ENCODE measurements at places on chromosomes 3 and 15. TPM values are rescaled to one million over a fixed set of nuclear protein-coding genes. Genes with fewer than 3 reads are reported as not detected.
A peak's percentile ranks its signal among the peaks of the same experiment; 100 is the strongest.

Gene GRM7
- not detected for polyA plus RNA-seq

Gene SLCO2A1
- not detected for polyA plus RNA-seq

Gene UPK1B
- polyA plus RNA-seq, result not detected

Gene USP13
- polyA plus RNA-seq, result 11.7 TPM

Gene GOLGA6B
- not detected for polyA plus RNA-seq

Gene STAB1
- not detected for polyA plus RNA-seq

DNA sequence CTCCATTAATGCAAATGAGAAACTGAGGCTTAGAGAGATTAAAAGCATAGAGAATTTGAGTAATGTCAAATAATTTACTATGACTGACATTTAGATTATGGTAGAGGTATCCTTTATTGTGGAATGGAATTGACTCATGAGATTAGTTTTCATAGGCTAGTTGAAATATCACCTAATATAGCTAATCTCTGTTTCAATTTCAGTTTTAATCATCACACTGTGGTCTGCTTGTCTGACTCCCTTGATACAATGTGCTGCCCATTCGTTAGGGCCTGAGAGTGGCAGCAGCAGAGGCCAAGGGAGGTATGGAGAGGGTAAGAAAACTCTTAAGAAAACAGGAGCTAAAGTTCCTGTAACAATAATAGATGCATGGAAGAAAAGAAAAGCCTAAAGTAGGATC lies 13.2 kb upstream of the ZBTB20 start:
- peak; percentile 55 for DNase-seq

DNA sequence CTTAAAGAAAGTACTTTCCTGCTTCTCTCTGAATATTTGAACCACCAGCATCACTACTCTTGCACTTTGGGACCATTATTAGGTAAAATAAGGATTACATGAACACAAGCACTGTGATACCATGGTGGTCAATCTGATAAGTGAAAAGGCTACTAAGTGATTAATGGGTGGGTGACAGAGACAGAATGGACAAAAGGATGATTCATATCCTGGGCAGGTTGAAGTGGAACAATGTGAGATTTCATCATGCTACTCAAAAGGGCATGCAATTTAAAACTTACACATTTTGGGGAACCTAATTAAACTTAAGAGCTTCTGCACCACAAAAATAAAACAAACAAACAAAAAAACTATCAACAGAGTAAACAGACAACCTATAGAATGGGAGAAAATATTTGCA lies 172.0 kb upstream of the CD96 start:
- no peak for DNase-seq

DNA sequence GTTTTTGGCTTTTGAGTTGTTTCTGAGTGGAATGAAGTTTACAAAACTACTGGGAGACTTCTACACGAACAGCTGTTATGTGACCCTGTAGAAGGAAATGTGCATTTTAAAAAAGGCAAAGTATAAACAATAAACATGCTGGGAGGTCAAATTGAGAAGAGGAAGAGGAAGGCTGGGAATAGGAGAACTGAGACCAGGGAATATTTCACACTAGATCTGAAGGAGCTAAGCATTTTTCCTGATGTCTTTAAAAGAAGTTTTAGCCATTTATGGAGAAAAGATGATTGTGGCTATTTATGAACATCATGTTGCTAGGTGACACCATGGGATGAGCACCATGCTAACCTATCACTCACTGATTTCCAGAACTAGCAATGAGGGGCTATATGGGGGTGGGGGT lies 76.3 kb upstream of the FAM98B start:
- no peak for DNase-seq

- no peak for DNase-seq
Observed at GRCh38 chr3:152405915-152406802, 137.4 kb downstream of the MBNL1 start.

DNA sequence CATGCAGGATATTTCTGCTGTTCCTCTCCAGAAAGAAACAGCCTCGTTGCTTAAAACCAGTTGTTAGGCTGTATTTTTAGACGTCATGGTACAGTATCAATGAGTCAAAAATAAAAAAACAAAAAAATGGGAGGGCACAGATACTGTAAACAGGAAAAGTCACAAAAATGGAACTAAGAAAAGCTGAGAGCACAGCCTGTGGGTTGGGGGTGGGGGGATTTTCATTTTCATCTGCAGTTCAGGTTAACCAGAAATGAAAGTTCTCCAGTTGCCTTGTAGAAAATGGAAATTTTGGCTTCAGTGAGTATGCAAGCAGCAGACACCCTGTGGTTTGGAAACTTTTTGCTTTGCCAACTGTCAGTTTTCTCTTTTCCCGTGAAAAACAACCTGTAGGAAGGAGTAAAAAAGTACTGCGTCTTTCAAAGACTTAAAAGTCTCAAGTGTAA lies 59.0 kb downstream of the FRMD4B start:
- DNase-seq, result peak; percentile 86

DNA sequence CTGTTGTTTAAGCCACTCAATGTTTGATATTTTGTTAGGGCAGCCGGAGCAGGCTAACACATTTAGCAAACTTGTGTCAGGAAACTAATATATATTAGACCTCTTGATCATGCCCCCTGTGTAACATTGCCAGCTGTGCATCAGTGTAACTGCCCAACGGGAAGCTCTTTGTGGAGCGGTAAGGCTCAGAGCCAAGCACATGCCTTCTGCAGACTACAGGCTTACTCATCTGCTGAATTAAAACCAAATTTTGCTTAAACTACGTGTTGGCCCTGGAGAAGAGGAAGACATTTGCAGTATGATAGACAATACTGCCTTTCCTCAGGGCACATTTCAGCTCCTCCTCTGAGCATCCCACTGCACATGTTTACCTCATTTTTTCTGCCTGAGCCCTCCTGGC lies 50.5 kb upstream of the KCNMB2 start:
- DNase-seq, result no peak

GRCh38 chr3:46921871-46922271 lies 44.4 kb downstream of the PTH1R start:
- no peak for DNase-seq

DNA sequence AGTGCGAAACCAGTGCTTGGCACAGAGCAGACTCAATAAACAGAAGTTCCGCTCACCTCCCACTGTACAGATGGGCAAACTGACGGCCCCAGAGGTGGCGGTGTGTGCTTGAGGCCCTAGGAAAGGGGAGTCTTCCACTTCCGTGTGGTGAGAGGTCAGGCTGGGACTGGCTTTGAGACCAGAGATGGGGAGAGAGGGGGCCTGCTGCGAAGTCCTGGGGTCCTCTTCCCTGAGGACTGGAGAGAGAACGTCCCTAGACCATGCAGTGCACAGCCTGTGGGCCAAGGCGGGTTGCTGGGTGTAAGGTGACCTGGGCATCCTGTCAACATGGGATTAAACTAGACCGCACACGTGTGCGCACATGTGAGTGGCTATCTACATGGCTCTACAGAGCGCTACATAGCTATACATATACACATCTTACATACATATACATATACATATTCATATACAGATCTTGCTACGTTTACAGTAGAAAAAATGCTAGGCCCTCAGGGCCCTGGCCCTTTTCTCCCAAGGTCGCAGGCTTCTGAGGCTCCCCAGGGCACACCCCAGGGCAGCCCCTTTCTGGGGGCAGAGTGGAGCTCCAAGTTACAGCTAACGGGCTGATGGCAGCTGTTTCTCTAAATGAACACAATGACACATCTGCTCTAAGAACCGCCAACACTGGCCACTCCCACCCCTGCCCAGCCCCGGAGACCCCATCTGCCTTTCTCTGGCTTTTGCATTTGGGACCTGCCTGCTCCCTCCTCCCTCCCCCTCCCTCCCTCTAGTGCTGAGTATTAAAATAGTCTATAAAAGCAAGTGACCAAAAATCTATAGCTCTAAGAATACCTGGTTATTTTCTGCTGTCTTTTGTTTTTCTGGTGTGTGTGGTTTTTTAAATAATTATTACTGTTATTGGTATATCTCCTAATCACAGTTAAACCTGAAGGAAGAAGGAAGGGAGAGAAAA lies 47.0 kb downstream of the HCN4 start:
- no peak for DNase-seq

- DNase-seq, result no peak
Observed at GRCh38 chr3:133330065-133330464, 69.8 kb upstream of the BFSP2 start.

DNA sequence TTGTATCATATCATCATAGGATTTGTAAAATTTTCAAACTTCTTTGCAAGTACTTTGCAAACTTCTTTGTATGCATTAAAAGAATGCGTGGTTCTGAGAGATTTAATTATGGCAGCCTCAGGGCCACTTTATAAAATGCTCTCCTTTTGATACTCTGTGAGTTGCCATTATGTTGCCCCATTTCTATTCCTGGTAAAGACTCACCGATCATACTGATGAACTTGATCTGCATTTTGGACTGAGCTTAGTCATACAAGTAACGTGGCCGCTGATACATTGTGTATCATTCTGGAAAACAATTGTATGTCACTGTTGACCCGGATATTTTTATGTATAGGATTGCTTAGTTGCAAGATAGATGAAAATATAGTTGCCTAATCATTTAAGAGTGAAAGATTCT lies 38.8 kb downstream of the AKAP13 start:
- DNase-seq, result no peak

All from GM12878 (cell line).